C1 segment of cervical spinal cord (tissue), 14 donors: ENCODE measurements at places on chromosomes 4 and X.

DNA sequence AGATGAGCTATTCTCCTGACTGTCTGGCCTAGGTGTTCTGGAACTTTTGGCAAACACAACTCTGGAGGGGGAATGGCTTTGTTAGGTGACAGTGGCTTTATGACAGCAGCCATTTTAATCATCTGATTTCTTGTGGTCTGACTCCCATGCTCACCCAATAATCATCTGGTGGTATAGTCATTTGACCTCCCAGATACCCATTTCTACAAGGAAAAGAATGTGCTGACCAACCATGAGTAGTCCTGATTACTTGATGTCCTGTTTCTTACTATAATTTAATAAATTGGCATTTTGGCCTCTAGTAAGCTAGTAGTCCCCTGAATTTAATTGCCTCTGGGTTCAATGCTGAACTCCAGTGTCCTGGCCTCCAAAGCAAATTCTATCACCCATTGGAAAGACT, 109.9 kb upstream of the DUSP21 start:
- DNase-seq, result no peak

- no peak for DNase-seq
Observed at GRCh38 chrX:129239371-129239770, 283.9 kb downstream of the SMARCA1 start.

GRCh38 chr4:147755561-147756295, 23.8 kb downstream of the ARHGAP10 start:
- DNase-seq, result no peak

DNA sequence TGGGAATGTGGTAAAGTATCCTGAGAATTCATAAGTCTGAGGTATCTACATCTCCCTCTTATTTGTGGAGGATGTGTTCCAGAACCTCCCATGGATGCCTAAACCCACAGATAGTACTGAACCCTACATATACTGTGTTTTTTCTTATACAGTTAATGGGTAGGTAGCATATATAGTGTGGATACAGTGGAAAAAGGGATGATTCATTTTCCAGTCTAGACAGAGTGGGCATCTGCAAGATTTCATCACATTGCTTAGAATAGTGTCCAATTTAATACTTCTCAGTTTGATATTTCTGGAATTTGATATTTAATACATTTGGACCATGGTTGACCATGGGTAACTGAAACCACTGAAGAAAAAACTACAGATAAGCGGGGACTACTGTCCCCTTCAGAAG, 155.0 kb upstream of the ANKRD50 start:
- no peak for DNase-seq

DNA sequence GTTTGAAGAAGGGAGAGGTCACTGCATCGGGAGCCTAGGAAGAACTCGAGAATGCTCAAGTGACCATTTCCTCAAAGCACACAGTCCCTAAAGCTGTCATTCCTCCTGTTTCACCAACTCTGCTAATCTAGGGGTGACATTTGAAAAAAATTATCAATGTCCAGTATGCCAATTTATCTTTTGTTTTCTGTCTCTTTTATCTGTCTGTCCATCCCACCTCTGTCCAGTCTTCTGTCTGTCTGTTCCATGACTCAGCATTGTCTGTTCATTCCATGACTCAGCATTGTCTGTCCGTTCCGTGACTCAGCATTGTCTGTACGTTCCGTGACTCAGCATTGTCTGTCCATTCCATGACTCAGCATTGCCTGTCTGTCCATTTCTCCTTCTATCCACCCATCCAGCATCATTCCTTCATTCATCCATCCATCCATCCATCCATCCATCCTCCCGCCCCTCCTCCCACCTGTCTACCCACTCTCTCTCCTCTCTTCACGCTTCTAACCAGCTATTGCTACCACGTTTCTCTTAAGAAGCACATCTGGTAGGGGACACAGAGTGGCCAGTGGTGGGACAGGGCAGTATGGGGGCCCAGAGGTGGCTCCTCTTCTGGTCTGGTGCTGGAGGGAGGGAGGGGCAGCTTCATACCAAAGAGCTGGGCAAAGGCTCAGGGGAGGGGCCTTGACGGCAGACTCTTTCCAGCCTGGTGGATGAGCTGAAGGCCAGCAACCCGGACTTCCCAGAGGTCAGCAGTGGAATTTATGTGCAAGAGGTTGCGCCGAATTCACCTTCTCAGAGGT, 34.1 kb downstream of the HTRA3 start:
- peak; percentile 45 for DNase-seq

DNA sequence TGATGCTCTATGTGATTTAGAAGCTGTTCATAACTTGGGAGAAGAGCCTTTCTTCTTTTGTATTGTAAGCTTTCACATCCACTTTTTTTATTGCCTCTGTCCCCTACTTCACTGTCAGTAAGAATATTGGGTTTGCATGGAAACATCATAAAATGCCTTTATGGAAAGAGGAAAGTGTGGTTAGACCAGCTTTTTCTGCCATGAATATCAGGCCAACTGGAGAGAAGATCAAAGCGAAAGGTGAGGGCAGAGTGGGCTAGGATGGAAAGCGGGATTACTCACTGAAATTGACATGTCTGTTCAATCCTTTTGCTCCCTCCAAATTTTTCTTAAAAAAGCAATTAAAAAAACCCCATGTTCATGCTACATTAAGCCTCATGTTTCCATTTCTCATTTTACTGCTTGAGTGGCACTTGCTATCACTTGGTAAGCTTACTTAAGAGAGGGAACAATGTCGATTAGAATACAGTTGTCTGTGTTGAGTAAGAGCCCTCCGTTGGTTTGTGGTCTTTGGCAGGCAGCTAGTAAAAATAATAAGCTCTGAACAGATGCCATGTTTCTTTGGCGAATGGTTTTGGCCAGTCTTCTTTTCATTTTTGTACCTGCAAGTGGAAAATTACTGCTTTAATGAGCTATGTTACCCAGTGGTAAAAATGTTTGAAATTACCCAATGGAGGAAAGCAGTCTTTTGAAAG, 35.9 kb downstream of the SUPT20HL1 start:
- no peak for DNase-seq

DNA sequence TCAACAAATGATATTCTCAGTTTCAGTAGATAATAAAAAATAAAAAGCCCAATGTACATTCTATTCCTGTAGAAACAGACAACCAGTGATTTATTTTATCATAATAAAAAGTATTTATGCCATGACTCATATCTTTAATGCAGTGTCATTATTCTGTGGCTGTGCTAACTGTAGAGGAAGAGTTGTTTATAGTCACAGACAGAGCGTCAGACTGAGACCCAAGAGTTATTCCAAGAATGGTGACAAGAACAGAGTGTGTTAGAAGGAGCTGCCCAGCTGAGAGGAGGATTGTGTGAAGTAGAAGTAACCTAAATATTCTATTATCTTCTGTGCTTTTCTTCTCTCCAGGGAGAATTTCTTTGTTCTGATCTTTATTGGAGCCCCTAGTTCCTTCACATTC, 210.7 kb downstream of the PPP1R2C start:
- DNase-seq, result no peak

GRCh38 chrX:16953606-16954211, 7.3 kb downstream of the REPS2 start:
- DNase-seq, result no peak
